NCI-H1092 (cell line): ENCODE measurements at places on chromosomes 4 and X.

DNA sequence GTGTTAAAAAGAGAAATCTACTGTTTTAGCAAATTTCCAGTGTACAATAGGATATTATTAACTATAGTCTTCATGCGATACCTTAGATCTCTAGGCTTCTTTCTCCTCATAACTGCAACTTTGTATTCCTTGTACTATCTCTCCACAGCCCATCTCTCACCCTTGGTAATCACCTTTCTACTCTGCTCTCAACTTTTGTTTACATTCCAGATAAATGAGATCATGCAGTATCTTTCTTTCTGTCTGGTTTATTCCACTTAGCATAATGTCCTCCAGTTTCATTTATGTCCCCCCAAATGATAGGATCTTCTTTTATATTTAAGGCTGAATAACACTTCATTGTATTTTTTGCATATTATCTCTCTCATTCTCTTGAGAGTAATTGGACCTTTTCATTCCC is 165.5 kb downstream of the HS3ST1 start:
- no peak for DNase-seq

DNA sequence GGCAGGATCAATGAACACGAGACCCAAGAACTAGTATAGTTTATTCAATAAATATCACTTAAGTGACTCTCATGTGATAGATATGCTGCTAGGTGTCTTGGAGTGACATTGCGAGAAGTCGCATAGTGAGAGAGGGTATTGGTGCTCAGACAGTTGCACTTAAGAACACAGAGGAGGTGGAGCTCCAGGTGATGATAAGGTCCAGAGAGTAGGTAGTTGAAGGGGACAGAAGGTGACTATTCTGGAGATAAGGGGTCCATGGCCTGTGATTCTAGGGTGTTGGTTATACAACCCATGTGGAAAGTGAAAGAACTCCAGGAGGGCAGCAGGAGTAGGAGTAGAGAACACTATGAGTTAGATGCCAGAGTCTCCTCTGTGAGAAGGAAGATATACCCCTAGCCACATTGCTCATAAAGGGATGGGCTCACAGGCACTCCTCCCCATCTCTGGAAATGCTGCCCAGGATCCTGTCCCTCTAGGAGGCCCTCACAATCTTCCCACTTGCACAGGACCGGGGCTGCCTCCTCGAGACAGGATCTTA is 9.2 kb downstream of the MAGED1 start:
- DNase-seq = no peak

GRCh38 chr4:14607578-14607977 is 394.7 kb upstream of the CPEB2 start:
- no peak for DNase-seq

GRCh38 chr4:151912632-151913031 is 151.8 kb upstream of the GATB start:
- no peak for DNase-seq

DNA sequence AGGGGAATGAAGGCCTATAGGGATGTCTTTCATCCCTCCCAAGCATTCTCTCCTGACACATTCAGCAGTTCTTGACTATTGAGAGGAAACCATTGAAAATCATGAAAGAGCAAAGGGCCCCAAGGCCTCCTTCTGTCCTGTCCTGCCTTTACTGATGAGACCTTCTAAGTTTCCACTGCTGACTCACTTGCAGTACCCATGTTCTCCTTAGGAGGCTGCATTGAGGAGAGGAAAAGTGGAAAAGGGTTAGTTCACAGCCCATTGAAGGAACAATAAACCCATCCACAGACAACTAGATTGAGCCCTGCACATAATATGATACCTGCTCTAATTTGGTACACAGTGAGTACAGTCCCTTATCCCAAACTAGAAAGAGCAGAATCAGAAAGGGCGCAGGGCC is 115.1 kb upstream of the PNPLA4 start:
- no peak for DNase-seq

DNA sequence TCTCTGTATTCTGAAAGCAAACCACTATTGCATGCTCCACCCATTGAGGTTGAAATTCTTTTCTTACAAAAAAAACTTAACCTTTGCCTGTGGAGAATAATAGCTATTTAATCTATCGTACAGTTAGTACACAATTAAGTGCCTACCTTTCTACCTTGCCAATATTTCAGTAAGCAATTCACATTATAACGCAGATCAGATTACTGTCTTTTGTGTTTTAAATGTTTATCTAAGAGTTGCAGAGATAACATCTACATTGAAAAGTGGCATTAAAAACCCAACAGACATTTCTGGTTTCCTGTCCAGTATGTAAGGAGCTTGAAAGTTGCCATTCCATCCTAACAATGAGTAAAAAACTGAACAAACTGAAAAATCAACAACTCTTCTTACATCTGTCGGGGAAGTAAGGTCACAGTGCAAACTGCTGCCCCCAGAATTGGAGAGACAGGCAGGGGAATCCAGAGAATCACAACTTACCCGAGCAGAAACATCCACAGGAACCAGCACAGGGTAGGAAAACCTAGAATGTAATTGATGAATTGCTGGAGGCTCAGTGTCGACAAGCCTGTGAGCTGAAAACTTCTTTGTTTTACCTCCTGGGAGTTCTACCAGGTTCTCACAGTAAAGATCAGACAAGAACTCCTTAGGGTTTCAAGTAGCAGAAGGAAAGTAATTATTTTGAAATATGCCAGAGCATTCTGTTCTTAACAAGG is 27.3 kb upstream of the ACSL4 start:
- no peak for DNase-seq

DNA sequence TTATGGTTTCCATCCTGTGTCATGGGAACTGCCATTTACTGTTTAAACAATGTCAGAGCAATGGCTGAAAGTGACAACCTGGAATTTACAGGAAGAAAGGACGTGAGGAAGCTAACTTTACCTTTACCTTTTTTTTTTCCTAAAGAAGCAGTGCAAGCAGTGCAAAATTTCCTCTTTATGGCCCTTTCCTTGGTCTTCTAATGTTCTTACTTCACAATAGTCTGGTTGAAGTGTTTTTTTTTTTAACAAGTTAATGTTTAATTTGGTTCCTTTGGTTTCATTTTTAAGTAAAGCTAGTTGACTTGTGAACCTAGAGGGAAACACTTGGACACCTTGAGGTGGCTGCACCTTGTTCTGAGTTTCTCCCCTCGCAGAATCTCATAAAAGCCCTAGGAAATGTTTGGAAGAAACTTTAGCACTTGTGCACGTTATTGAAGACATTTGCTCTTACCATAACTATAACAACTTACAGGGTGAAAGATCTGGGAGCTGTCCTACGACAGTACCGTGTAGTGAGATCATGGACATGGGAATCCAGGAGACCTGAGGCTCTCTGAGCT is 1.8 kb downstream of the SGMS2 start:
- DNase-seq = no peak
